ENCODE measurements at places on chromosomes 1 and 21. TPM values are rescaled to one million over a fixed set of nuclear protein-coding genes. Genes with fewer than 3 reads are reported as not detected.

Gene SMPDL3B
- total RNA-seq, result 29.1 TPM

Gene CCDC190
- not detected for total RNA-seq

Gene ARMH1
- total RNA-seq, result 5.9 TPM

DNA sequence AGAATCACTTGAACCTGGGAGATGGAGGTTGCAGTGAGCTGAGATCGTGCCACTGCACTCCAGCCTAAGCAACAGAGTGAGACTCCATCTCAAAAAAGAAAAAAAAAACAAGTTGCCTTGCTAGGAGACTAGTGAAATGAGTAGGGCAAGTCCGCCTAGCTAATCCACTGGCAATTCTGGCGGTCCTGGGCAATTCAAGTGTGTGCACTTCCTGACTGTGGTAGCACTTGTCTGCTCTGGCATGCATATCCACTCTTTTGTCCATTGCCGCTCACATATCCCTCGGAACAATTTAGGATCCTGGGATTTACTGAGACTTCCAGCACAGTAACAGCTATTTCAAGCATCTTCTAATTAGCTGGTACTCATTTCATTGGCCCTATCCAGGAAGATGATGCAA is 426.3 kb upstream of the ADGRL2 start:
- DNase-seq, result no peak
- no peaks in the 10 kb centered on the region for H3K36me3 ChIP-seq
- H3K4me3 ChIP-seq, result no peak overlapping the region
- no peak overlapping the region for H3K27ac ChIP-seq
- H3K27me3 ChIP-seq, result no peaks in the 10 kb centered on the region

GRCh38 chr1:218517459-218517858 is 172.3 kb downstream of the TGFB2 start:
- no peaks in the 10 kb centered on the region for H3K27me3 ChIP-seq
- no peaks in the 10 kb centered on the region for H3K4me1 ChIP-seq
- no peak for DNase-seq

DNA sequence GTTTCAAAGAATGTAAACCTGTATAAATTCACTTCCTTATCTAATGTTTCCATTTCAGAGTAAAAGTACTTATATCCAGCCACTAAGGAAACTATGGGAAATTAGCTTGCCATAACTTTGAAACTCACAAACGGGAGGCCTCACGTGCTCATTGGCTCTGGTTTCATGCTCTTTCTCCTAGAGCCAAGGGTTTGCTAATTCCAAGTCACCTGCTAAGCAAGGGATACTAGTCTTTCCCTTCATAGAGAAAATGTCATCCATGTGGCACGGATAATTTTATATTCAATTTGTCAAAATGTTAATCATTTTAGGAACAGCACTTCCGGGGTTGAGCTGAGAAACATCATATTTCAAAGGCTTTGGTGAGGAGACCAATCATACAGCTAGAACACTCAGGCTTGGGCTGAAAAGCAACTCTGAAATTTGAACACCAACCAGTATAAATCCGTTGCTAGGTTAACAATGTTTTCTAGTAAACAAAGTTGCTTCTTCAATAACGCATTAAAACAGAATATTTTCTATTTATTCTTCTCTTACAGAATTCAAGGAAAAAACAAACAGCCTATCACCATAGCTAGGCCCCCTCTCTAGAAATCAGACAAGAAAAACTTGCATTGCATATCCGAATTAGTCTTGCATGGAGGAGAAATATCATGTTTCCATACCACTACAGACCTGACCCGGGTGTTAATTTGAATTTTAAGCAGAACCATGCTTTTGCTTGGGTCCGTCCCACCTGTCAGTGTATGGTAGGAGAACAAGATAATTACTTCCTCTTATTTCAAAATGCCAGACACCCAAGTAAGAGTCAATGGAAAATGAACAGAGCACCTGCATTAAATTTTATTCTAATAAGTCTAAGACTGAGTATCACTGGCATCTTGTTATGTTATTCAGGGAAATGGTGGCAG is 196.1 kb upstream of the ESRRG start:
- H3K36me3 ChIP-seq, result no peaks in the 10 kb centered on the region
- no peaks in the 10 kb centered on the region for H3K27me3 ChIP-seq
- no peaks in the 10 kb centered on the region for H3K4me1 ChIP-seq
- DNase-seq, result no peak
- no peak overlapping the region for H3K4me3 ChIP-seq
- no peak overlapping the region for H3K27ac ChIP-seq

Data from upper lobe of right lung (tissue), 1 donor.